ENCODE measurements at places on chromosomes 16 and 17.

- DNase-seq, result no peak
These were observed 14.2 kb downstream of the CRYM start for GRCh38 chr16:21263640-21264570.

DNA sequence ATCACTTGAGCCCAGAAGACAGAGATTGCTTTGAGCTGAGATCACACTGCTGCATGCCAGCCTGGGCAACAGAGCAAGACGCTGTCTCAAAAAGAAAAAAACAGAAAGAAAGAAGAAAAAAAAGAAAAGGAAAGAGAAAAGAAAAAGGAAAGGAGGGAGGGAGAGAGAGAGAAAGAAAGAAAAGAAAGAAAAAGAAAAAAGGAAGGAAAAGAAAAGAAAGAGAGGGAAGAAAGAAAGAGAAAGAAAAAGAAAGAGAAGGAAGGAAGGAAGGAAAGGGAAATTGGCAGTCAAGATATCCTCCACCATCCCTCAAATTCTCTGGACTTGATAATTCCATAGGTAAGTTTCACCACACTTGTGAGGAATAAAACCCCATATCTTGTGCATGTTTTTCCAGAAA is 71.4 kb upstream of the WSB1 start:
- no peak for DNase-seq

DNA sequence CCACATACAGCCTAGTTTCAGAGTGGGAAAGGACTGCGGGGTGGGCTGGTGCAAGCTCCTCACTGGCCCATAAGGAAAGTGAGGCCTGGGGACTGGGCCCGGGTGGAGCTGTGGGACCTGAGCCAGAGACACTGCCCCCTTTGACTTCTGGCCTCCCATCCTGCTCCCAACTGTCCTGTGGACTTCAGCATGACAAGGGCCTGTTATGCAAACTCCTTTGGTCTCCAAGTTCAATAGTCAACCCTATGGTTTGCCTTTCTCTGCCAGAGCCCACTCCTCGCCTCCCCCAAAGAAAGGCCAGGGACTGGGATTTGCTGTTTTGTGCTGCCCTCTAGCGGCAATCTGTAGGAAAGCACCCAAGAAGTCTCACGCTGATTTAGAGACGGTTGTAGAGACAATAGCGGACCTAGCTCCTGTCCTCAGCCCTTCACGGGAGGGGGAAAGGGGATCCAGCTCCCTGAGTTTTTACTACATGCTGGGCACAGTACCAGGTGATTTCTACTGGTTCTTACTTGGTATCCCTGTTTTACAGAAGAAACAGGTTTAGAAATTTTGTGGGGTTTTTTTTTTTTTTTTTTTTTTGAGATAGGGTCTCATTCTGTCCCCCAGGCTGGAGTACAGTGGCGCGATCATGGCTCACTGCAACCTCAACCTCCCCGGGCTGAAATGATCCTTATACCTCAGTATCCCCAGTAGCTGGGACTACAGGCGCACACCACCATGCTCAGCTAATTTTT is 1.2 kb upstream of the TLCD3B start:
- peak; percentile 77 for DNase-seq

- no peak for DNase-seq
These were observed 2.4 kb downstream of the KRTAP2-3 start for GRCh38 chr17:41057547-41057946.

- DNase-seq, result no peak
These were observed 9.6 kb downstream of the CRISPLD2 start for GRCh38 chr16:84829168-84829965.

DNA sequence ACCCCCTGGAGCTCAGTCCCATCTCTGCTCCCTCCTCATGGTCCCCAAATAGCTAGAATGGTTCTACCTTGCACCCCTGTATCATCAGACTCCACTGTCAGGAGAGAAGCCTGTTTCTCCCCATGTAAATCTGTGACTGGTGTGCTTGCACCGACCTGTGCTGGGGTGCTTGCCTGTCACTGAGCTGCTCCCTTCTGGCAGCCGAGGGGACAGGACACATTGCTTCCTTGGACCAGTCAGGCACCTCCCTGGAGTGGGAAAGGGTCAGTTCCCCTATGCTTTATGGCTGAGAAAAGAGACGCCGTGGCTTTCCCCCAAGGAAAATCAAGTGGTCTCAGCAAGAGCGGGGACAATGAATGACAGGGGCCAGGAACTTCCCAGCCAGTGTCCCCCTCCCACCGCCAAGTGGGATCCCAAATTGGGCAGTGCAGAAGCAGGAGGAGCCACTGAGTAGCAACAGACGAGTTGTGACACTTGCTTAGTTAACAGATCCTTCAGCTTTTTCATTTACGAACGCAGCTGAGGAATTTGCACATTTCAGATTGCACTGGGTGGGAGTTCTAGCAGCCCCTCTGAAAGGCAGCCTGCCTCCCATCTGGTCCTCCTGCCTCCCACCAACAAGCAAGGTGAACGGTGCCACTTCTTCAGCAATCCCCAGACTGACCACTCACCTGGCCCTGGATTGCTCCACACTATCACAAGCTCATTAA is 156.4 kb downstream of the KATNIP start:
- DNase-seq, result no peak

GRCh38 chr17:48639136-48639535 is 13.0 kb upstream of the HOXB9 start:
- no peak for DNase-seq

DNA sequence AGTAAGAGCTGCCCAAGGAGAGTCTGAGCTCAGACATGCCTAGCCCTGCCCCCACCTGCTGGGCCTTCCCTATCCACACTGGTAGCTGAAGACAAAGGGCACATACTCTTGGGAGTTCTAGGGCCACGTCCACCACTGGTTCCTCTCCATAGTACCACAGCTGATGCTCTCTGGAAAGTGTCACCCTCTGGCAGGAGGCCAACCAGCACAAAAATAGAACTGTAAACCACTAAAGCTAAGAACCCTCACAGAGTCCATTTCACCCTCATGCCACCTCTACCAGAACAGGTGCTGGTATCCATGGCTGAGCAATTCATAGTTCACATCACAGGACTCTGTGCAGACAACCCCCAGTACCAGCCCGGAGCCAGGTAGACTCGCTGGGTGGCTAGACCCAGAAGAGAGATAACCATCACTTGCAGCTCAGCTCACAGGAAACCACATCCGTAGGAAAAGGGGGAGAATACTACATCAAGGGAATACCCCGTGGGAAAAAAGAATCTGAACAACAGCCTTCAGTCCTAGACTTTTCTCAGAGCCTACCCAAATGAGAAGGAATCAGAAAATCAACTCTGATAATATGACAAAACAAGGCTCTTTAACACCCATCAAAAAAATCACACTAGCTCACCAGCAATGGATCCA is 115.3 kb downstream of the CEP112 start:
- DNase-seq, result no peak

DNA sequence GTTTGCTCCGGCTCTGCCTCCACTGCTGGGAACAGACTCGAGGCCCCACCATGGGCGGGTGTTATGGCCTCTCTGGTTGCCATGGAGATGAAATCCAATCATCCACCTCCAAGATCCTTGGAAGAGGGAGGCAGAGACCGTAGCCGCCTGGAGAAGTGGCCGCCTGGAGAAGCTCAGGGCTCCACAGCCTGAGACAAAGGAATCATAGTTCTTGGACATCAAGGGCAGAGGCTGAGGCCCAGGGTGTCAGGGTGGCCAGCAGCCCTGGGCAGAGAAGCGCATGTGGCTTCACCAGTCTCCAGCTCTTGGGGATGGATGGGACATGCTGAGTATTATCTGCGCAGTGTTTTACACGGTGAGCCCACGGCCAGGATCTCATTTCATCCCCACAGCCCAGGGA is 36.2 kb downstream of the ABR start:
- no peak for DNase-seq

GRCh38 chr16:10740845-10741208 is 2.8 kb upstream of the NUBP1 start:
- DNase-seq, result no peak

DNA sequence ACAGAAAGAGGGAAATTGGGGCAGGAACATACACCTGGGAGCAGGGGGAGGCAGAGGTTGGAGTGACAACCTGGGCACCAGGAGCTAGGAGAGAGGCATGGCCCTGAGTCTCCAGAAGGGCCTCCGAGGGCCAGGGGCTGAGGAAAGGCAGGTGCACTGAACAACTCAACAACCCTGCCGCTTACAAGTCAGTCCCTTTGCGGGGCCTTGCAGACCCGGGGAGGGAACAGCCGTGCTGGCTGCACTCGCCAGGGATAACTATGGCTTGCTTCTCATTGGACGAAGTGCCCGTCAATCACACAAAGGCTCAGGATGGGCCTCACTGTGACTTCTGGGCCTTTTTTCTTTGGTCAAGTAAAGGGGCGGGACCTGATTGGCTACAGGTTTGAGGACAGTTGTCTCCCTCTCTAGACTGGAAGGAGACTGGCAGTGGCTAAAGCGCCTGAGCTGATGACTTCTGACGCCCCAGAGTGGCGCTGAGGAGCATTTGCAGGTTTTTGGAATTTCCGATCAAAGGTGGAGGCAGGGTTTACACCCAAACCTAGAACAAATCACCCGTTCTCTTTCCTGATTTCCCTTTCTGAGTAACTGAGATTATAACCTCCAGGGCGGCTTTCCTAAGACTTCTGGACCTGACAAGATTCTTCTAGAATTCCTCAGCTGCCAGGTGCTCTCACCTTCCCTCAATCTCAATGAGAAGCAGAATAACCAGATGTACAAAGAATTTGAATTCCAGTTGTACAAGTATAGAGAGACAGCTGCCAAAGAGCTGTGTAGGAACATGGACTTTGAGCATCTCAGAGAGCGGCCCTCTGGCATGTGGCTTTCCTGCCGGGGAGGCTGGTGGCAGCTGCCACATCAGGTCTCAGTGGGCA is 27.6 kb upstream of the ST6GALNAC2 start:
- no peak for DNase-seq

DNA sequence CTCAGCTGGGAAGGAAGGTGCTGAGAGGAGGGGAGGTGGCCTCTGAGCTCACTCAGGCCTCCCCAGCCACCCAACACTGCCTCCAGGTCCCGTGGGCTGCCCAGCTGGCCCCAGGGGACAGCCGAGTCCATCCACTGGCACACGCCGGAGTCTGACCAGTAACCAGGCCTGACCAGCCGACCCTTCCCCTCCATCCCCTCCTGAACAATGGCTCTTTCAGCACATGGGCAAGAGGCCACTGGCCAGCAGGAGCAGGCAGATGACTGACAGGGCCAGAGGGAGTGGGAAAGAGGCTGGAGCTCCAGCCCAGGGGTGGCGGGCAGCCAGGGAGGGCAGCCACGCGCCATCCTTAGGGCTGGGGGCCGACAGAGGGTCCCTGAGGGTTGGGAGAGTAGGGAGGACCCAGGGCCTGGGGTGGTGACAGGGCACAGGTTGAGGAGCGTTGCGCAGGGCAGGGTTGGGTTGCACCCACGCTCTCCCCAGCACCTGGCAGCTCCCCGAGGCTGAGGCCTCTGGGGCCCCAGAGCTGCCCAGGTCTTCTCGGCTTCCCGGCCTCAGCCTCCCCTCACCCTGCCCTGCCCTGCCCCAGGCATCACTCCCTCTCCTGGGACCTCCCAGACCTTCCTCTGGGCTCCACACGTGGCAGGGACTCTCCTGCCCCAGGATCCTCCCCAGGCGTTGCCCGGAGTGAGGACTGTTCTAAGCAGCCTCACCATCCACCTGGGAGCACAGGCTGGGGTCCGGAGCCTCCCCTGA is 20.2 kb upstream of the SLC38A10 start:
- no peak for DNase-seq

DNA sequence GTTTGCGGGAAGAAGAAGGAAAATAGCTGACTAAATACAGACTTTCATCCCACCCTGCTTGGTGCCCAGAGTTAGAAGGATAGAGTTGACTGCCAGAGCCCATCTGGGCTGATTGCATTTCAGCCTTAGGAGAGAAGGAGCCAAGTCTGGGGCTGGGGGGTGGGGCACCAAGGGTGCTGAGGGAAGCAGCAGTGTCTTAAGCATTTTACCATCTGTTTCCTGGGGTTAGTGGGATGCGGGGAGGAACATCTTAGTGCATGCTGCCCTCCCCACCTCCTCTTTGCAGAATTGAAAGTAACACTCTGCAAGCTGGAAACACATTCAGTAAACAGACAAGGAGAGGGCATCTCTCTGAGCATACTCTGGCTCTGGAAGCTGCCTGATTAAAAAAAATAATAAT is 1.5 kb upstream of the ARL5C start:
- no peak for DNase-seq

- DNase-seq, result peak; percentile 56
These were observed 35.3 kb downstream of the ADGRG5 start for GRCh38 chr16:57577691-57578224.

- no peak for DNase-seq
These were observed 3.6 kb downstream of the SOST start for GRCh38 chr17:43754947-43755346.

DNA sequence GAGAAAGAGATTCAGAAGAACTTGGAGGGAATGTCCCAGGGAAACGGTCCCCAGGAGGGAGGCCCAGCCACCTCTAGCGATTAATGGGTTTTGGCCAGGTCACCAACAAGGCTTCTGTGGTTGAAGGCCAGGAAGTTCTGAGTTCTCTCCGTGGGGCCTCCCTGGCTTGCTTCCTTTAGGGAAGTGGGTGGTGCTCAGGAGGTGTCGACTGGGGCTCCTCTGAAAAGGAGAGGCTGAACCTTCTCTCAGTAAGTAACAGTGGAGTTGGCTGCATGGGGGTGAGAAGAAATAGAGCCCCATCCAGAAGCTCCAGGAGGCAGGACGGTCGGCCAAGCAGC is 77.1 kb upstream of the GSE1 start:
- DNase-seq, result no peak

DNA sequence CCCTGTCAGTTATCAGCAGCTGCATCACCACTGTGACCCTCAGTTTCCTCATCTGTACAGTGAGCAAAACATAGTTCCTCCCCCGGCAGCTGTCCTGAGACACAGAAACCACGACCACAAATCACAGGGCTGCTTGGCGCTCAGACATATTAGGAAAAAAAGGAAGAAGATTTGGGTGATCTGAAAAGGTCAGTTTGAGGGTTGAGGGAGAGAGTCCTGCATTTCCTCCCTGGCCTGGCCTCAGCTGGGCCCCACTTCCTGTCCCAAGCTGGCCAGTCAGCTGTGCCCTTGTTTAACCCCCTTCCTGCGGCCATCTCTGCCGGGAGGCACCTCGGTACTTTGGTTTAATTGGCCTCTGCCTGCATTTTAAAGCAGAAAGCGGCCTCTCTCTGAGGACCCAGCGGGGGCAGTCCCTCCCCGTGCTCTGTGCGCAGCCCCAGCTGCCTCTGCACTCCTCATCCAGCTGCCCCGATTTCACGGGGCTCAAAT is 24.0 kb upstream of the CIBAR2 start:
- DNase-seq, result no peak

DNA sequence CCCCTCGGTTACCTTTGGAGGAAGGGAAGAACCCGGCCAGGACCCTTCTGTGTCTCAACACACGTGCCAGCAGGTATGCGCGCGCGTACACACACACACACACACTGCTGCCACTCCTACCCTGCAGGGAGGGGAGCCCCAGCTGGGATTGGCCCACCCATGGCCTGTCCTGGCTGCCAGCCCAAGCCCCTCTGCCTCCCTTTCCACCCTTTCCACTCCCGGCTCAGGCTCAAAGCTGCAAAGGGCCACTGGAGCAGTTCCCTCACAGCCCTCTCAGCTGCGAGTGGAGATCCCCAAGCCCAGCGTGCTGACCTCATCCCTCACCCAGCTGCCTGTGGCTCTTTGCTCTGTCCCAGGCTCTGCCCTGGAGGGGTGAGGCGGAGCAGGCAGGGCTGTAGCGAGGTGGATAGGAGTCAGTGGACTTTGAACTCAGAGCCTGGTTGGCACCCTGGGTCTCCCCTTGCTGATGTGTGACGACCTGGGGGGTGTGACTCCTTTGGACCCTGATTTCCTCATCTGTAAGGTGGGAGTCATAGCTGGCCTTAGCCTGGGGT is 14.5 kb downstream of the KIF19 start:
- no peak for DNase-seq
